ENCODE measurements at places on chromosomes 16 and 17. TPM values are rescaled to one million over a fixed set of nuclear protein-coding genes. Genes with fewer than 3 reads are reported as not detected.
A peak's percentile ranks its signal among the peaks of the same experiment; 100 is the strongest.

DNA sequence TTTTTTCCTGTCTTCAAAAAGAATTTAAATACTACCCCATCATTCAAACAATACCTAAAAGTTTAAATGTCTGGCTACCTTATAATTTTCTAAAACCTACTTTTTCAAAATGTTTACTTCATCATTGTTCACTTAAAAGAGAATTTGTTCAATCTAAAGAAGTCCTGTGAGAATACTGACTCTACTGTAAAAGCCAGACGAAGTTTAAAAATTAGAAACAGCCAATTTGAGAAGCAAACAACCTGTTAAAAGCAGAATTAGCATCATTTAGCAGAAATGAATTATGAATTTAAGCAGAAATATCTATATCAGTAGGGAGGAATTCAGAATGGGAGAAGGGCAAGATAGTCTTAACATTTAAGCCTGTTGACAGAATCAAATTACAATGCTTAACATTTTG, 2.1 kb downstream of the SKA2 start:
- H3K27me3 ChIP-seq: no peaks in the 10 kb centered on the region
- H3K36me3 ChIP-seq: no peaks in the 10 kb centered on the region
- H3K4me3 ChIP-seq: no peak overlapping the region
- peaks cover 9% of the 10 kb centered on the region for H3K4me1 ChIP-seq

DNA sequence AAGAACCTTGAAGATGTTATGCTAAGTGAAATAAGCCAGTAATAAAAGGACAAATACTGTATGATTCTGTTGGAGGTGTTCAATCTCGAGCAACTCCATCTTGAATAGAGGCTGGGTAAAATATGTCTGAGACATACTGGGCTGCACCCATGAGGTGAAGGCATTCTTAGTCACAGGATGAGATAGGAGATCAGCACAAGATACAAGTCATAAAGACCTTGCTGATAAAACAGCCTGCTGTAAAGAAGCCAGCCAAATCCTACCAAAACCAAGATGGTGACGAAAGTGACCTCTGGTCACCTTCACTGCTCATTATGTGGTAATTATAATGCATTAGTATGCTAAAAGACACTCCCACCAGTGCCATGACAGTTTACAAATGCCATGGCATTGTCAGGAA, 98.1 kb downstream of the RGS9 start:
- H3K4me3 ChIP-seq: no peak overlapping the region
- peaks cover 4% of the 10 kb centered on the region for H3K27me3 ChIP-seq
- H3K27ac ChIP-seq: no peak overlapping the region
- H3K4me1 ChIP-seq: no peaks in the 10 kb centered on the region
- no peaks in the 10 kb centered on the region for H3K36me3 ChIP-seq

GRCh38 chr16:67939507-67940445, 3.1 kb upstream of the PSMB10 start:
- no peak overlapping the region for H3K4me3 ChIP-seq
- no peaks in the 10 kb centered on the region for H3K27me3 ChIP-seq
- H3K27ac ChIP-seq: no peak overlapping the region

Gene ABCC6
- 0.94 TPM for total RNA-seq

GRCh38 chr16:87006789-87007745, 310.1 kb downstream of the C16orf95 start:
- no peak overlapping the region for H3K27ac ChIP-seq
- peaks cover 38% of the 10 kb centered on the region for H3K27me3 ChIP-seq
- H3K36me3 ChIP-seq: no peaks in the 10 kb centered on the region
- no peak overlapping the region for H3K4me3 ChIP-seq
- H3K4me1 ChIP-seq: no peaks in the 10 kb centered on the region

GRCh38 chr17:58207451-58207850, 11.6 kb downstream of the MKS1 start:
- no peak overlapping the region for H3K4me3 ChIP-seq
- H3K4me1 ChIP-seq: no peaks in the 10 kb centered on the region
- peaks cover 83% of the 10 kb centered on the region for H3K36me3 ChIP-seq

GRCh38 chr17:61280338-61280737, 119.3 kb upstream of the TBX2 start:
- no peak for ATAC-seq
- no peaks in the 10 kb centered on the region for H3K27me3 ChIP-seq
- H3K36me3 ChIP-seq: no peaks in the 10 kb centered on the region
- H3K4me3 ChIP-seq: no peak overlapping the region
- H3K4me1 ChIP-seq: peaks cover 3% of the 10 kb centered on the region

Gene CYBC1
- total RNA-seq: 53.8 TPM

Gene MYH3
- total RNA-seq: 1.6 TPM

DNA sequence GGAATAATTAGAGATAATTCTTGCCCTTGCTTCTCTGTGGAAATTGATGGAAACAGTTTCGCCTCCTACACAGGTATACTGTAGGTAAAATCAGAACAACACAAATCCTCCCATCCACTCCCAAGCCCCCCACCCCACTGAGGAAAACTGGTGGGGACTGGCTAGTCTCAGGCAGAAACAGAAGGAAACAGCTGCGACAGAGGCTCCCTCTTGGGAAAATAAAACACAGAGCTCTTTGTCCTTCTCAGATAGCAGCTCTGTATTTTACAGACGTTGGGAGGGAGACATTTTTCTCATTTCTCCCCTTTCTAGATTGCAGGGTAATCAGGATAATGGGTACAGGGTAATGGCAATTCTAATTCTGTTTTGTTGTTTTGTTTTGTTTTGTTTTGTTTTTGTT, 1.1 kb downstream of the SLFN13 start:
- H3K4me1 ChIP-seq: no peaks in the 10 kb centered on the region
- H3K27me3 ChIP-seq: peaks cover 44% of the 10 kb centered on the region
- ATAC-seq: no peak
- no peaks in the 10 kb centered on the region for H3K36me3 ChIP-seq
- peak overlapping the region; percentile 54 for H3K4me3 ChIP-seq

Gene CDH8
- total RNA-seq: 3.0 TPM

Gene MRM3
- 20.5 TPM for total RNA-seq

DNA sequence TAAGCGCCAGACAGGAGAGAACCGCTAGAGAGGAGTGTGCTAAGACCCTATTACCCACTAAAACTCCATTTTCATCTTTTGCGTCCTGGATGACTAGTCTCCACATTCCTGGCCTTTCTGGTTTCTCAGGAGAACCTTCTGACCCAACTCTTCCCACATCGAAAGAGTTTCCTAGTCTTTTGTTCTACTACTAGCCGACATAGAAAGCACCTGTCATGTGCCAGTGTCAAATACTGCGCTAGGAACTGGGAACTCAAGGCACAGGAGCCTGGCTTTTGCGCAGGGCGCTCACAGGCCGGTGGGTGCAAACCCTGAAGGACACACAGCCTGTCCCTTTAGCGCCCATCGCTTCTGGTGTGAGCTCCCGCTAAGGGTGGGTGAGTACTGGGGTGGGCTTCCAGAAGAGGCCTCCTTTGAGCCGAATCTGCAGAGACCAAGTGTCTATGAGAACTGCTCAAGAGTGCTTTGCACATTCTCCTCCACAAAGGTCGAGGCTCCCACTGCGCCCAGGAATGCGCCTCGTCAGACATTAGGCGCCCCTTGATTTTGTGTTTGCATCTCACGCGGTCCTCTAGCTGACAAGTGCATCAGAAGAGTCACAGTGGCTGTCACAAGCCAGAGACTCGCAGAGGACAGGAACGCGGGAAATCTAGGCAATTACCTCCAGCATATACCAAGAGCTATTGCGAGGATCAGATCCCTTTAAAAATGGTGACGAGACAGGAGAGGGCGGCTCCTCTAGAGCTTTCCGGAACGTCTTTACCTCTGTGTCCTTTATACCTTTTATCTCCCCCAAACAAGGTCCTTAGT, 2.0 kb upstream of the PSMB3 start:
- H3K27me3 ChIP-seq: no peaks in the 10 kb centered on the region
- no peaks in the 10 kb centered on the region for H3K4me1 ChIP-seq
- H3K27ac ChIP-seq: peak overlapping the region; percentile 91
- no peak for ATAC-seq
- H3K4me3 ChIP-seq: no peak overlapping the region

Gene SLC12A3
- not detected for total RNA-seq

Gene PITPNM3
- 87.7 TPM for total RNA-seq

- H3K27me3 ChIP-seq: peaks cover 37% of the 10 kb centered on the region
- no peak overlapping the region for H3K4me3 ChIP-seq
- peaks cover 47% of the 10 kb centered on the region for H3K4me1 ChIP-seq
- no peak overlapping the region for H3K27ac ChIP-seq
- no peaks in the 10 kb centered on the region for H3K36me3 ChIP-seq
Measured at GRCh38 chr17:44831371-44831770, 1.3 kb upstream of the GJC1 start.

Gene DNASE1L2
- total RNA-seq: 1.7 TPM

Gene HSD11B2
- 2.1 TPM for total RNA-seq

Gene CBFB
- 28.4 TPM for total RNA-seq

GRCh38 chr16:15775663-15776304, 81.0 kb downstream of the MYH11 start:
- ATAC-seq: no peak
- no peaks in the 10 kb centered on the region for H3K36me3 ChIP-seq
- no peaks in the 10 kb centered on the region for H3K27me3 ChIP-seq
- no peak overlapping the region for H3K4me3 ChIP-seq
- peaks cover 4% of the 10 kb centered on the region for H3K4me1 ChIP-seq

DNA sequence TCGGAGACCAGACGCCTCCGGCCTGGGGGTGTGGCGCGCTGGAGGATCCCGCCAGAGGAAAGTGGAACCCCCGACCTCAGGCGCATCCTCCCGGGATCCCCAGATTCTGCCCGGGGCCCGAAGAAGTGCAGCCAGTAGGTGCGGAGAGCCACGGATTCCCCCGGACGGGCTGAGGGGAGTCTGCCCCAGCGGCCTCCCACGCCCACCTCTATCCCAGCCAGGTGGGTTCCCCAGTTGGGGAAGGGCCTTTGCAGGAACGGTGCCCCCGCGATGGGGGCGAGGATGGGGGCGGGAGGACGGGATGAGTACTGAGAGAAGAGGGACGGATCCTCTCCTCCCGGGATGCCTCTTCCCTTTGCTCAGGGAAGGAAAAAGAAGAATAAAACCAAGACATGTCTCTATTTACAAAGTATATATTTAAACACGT, 5.1 kb downstream of the CBX8 start:
- no peak for ATAC-seq
- H3K4me1 ChIP-seq: peaks cover 70% of the 10 kb centered on the region
- no peak overlapping the region for H3K4me3 ChIP-seq
- H3K27me3 ChIP-seq: peaks cover 87% of the 10 kb centered on the region
- peaks cover 10% of the 10 kb centered on the region for H3K36me3 ChIP-seq
- H3K27ac ChIP-seq: no peak overlapping the region

- H3K36me3 ChIP-seq: no peaks in the 10 kb centered on the region
- no peak overlapping the region for H3K27ac ChIP-seq
- ATAC-seq: no peak
- no peak overlapping the region for H3K4me3 ChIP-seq
- no peaks in the 10 kb centered on the region for H3K27me3 ChIP-seq
Measured at GRCh38 chr16:72609933-72610332, 438.0 kb upstream of the PMFBP1 start.

DNA sequence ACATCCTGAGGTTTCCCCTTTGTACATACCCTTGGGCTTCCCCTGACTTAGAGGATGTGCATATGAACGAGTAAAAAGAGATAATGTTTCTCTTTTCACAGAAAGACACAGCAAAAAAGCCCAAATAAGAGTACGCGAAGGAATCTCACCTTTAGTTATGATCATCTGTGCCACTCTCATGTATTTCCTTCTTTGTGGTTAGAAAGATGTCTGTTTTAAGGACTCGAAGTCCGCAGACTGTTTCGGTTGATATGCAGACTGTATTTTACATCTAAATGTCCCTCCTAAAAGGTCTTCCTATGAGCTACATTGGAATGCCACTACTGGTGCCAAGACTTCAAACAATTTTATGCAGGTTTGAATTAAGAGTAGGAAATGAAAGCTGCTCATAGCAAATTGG, 102.3 kb upstream of the GOT2 start:
- H3K4me1 ChIP-seq: no peaks in the 10 kb centered on the region
- no peak overlapping the region for H3K4me3 ChIP-seq
- H3K27me3 ChIP-seq: no peaks in the 10 kb centered on the region
- H3K36me3 ChIP-seq: no peaks in the 10 kb centered on the region
- no peak for ATAC-seq

GRCh38 chr16:48317614-48318315, 67.4 kb downstream of the SIAH1 start:
- H3K27me3 ChIP-seq: no peaks in the 10 kb centered on the region
- no peak for ATAC-seq
- H3K4me1 ChIP-seq: peaks cover 22% of the 10 kb centered on the region
- no peak overlapping the region for H3K4me3 ChIP-seq

DNA sequence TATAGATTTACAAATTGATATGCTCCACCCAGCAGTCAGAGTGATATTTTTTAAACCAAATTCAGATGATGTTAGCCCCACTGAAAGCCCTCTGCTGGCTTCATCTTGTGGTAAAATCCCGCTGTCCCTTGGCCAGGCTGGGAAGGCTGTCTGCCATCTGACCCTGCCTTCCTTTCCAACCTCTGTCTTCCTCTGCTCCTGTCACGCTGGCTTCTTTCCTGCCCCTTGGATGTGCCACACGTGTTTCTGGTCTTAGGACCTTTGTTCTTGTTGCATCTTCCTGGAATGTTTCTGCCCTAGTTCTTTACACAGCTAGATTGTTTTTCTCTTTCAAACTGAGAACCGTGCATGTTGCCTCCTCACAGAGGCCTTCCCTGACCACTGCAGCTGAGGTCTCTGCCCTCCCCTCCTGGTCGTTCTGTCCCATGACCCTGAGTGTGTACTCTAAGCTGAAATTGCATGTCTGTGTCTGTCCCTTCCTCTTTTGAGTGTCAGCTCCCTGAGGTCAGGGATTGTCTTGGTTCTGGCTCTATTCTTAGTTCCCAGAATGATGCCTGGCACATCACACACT, 11.4 kb downstream of the NT5M start:
- H3K27ac ChIP-seq: no peak overlapping the region
- no peaks in the 10 kb centered on the region for H3K4me1 ChIP-seq
- peaks cover 37% of the 10 kb centered on the region for H3K36me3 ChIP-seq
- ATAC-seq: no peak
- no peaks in the 10 kb centered on the region for H3K27me3 ChIP-seq
- H3K4me3 ChIP-seq: no peak overlapping the region

DNA sequence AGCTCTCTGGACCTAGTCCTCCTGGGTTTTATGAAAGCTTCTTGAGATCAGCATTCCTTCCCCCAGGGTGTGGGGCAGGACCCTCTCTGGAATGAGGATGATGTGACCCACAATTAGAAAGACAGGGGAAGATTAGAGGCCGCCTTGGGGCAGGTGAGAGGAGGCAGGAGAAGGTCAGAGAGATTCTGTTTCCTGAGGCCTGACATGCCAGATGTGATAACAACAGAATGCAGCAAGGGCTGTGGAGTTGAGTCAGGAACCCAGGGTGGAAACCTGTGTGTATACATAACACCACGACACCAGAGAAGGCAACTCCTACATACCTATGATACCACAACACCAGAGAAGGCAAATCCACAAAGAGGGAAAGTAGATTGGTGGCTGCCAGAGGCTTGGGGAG, 5.4 kb upstream of the SLC5A10 start:
- H3K4me1 ChIP-seq: no peaks in the 10 kb centered on the region
- no peak overlapping the region for H3K4me3 ChIP-seq
- ATAC-seq: no peak
- no peak overlapping the region for H3K27ac ChIP-seq
- H3K27me3 ChIP-seq: peaks cover 11% of the 10 kb centered on the region

Gene LPCAT2
- total RNA-seq: 8.0 TPM

DNA sequence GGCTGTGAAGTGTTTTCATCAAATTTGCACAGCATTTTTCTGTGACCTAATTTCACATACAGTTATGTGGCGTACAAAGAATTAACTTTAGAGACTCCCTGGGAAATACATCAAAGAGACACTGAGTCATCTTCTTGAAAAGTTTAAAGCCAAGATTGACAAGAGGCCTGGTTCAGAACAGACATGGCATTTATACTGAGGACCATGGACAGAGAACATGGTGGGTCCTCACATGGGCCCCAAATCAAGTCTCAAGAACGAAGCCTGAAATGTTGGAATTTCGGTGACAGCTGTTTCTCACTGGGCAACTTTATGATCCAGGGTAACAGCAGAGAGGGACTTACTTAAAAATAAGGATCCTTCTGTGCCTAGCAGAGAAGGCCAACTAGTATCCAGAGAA, 311.5 kb upstream of the KCNJ16 start:
- H3K4me1 ChIP-seq: peaks cover 5% of the 10 kb centered on the region
- H3K36me3 ChIP-seq: no peaks in the 10 kb centered on the region
- ATAC-seq: no peak
- no peak overlapping the region for H3K4me3 ChIP-seq
- no peaks in the 10 kb centered on the region for H3K27me3 ChIP-seq

Data from gastroesophageal sphincter (tissue), 4 donors.